ENCODE measurements at places on chromosomes 6 and 20. TPM values are rescaled to one million over a fixed set of nuclear protein-coding genes. Genes with fewer than 3 reads are reported as not detected.

- no peak for DNase-seq
These were observed 1.2 kb downstream of the VARS1 start for GRCh38 chr6:31794294-31794865.

GRCh38 chr6:68635412-68635705 is 277 bp downstream of the ADGRB3 start:
- no peak for DNase-seq

The C20orf96 gene
- 4.7 TPM for total RNA-seq

- DNase-seq, result no peak
These were observed 40.3 kb upstream of the OGFRL1 start for GRCh38 chr6:71248306-71248765.

DNA sequence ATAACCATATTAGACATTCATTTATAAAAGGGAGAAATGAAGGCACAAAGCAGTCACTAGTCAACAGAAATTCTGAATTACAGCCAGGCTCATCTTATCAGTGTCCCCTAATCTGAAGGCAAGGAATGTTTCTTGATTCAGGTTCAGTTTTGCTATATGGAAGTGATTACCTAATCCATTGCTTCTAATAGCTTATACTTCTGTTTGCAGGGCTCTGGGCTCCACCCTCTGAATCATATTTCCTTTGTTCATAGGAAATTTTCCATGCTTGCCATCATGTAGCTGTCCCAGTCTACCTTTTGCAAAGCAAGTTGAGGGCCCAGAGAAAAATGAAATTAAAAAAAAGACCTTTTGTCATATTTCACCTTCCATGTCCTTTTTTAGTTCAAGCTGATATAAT is 96.0 kb downstream of the LCA5 start:
- DNase-seq, result no peak

DNA sequence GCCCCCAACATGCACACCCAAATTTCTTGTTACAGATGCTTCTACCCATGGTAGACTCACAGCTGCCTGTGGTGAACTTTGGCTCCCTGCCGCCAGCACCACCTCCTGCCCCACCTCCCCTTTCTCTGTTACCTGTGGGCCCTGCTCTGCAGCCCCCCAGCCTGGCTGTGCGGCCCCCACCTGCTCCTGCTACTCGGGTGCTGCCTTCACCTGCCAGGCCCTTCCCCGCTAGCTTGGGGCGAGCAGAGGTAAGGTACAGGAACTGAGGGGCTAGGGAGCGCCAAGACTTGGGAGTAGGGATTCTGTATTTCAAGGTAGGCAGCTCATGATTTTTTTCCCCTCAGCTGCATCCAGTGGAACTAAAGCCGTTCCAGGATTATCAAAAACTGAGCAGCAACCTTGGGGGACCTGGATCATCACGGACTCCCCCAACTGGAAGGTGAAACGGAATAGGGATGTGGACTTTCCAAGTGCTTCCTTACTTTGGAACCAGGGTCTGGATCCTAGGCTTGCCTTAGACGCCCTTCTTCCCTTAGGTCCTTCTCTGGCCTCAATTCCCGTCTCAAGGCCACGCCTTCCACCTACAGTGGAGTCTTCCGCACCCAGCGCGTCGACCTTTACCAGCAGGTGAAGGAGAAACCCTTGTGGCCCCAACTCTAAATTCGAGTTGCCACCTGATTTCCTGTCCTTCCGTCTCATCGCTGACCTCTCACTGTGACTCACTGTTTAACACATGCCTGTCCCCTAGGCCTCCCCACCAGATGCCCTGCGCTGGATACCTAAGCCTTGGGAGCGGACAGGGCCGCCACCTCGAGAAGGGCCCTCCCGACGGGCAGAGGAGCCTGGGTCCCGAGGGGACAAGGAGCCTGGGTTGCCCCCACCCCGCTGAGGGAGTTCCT is 15.5 kb downstream of the BAG6 start:
- no peak for DNase-seq

DNA sequence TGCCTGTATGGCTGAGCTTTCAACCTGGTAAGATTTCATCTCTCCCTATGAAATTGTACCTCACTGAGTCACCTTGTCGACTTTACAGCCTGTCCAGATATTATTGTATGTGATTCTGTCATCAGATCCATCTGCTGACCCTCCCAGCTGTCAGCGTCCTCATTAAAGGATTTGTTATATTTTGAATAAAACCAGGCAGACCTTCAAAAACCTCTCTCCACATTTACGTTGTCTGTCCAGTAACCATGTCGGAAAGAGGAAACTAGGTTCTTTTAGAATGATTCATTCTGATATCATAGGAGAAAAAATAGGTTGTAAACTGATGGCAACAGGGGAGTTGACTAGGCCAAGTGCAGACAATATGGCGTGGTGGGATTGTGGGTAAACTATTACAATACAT is 38.5 kb downstream of the TSPYL4 start:
- DNase-seq, result no peak

- DNase-seq, result no peak
These were observed 169.6 kb downstream of the PLCB1 start for GRCh38 chr20:8301655-8302054.

DNA sequence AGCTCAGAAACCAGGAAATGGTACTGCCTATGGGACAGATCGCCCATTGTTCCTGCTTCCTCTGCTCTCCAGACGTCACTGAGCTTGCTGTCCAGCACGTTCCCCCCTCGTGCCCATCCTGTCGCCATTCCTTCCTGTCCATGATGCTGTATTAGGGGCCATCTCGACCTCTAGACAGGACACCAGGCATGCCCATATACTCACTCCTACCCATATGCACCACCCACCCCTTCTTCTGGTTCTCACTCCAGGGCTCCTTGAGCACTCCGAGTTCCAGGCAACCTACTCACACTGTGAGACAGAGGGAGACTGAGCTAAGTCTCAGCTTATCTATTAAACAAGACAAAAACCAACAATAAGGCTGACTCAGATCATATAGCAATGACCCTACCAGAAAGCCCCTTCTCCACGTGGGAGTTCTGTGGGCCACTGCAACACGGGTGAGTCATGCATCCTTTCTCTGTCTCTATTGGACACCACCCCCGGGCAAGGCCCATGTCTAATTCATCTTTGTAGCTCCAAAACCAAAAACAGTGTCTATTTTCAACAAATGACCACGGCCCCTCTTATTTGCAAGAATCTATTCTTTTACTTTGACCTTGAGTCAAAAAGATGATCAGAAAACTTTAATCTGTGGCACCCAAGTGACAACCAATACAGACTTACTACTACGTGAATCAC is 65.7 kb downstream of the PSMG4 start:
- DNase-seq, result no peak

DNA sequence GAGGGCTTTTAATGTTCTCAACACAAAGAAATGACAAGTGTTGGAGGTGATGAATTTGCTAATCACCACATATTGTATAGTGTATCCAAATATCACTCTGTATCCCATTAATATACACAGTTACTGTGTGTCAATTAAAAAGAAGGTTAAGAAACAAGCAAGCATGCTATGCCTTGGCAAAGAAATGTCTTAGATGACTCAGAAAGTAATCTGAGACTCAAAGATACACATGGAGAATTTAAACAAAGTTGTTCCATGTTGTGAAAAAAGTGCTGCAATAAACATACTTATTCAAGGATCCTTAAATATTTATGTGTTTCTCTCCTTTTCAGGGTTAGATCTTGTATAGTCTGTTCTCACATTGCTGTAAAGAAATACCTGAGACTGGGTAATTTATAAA is 300.9 kb downstream of the DHX35 start:
- DNase-seq, result no peak

GRCh38 chr6:1612974-1613306 is 3.2 kb downstream of the FOXC1 start:
- no peak for DNase-seq
